ENCODE measurements at places on chromosomes 7 and 10.

- no peak for DNase-seq
These were observed 124.4 kb upstream of the STK17A start for GRCh38 chr7:43458330-43459018.

DNA sequence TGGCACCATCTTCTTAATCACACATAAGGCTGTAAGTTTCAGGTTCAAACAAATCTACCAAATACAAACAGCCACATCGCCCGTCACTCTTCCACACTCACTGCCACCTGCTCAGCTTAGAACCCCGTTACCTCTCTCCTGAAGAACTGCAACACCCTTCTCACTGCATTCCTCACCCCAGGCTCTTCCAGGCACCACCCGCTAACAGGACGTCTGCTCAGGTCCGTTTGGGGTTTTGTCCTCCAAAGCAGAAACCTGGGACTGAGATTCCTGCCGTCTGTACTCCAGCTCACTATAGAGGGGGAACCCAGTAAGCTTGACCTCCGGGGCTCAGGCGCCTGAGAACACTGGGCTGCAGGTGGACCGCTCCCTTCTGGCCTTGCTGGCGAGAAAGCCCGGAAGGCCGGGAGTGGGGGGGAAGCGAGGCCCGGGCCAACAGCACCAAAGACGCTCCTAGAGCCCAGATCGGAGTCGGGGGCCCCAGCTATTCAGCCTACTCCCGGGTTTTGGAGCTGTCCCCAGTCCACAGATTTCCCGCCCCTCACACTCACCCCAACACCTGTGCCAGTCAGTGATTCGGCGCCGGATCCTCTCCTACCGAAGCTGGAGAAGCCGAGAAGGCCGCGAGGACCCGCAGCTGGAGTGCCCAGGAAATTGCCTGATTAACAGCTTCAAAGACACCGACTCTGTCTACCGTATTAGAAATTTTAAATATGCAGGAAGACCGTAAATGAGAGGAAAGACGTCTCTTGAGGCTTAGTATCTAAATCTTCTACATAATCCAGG, at the start of gene AP3M1:
AP3M1 (minus strand) TSS at position 625 of the 786 bp plus-strand sequence. CDS start 12,449 bp downstream, outside the sequence.
- DNase-seq = peak; percentile 64

- no peak for DNase-seq
These were observed 141.9 kb downstream of the JMJD1C start for GRCh38 chr10:63323701-63324494.

DNA sequence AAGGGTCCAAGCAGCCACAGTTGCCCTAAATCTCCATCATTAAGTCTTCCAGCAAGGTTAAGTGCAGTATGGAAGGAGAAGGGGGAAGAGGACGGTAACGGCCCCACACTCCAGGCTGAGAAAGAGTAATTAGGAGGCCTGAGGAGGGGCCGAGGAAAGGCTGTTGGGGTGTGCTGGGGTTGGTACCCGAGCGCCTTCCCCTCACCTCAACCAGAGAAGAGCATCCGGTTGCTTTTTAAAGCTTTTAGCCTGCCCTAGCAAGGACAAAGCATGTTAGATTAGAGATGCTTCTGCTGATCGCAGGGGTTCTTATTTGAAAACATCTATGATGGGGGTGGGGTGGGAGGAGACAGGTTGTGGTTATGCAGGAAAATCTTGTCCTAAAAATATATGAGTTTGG, 9.0 kb upstream of the ZSCAN21 start:
- no peak for DNase-seq

DNA sequence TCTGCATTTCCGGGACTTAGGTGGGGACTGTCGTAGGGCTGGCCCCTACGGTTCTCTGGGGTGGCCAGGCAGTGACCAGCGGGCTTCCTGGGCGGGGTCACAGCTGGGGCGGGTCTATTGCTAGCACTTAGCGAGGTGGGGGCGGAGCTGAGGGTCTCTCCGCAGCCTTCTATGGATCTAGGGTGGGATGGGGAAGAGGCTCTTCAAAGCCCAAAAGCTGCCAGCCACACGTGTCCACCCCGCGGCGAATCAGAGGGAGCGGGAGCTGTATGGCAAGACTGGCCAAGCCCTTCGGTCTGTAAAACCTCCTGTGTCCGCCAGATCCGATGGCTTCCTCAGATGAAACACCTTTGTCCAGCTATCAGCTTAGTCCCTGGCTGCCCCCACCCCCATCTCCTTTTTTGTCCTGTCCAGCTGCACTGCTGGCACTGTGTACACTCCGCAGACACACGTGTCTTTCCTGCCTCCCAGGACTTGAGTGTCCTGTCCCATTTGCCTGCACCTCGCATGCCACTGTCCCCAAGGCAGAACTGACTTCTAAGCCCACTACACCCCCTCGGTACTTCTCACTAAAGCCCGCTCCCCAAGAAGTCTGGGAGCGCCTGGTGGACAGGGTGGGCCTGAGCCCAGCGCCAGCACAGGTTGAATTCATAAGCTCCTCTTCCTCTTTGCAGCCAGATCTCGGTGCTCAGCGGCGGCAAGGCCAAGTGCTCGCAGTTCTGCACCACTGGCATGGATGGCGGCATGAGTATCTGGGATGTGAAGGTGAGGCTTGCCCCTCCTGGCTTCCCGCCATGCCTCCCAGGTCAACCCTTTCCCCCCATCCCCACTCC, 14.8 kb downstream of the PDAP1 start:
- DNase-seq = no peak

DNA sequence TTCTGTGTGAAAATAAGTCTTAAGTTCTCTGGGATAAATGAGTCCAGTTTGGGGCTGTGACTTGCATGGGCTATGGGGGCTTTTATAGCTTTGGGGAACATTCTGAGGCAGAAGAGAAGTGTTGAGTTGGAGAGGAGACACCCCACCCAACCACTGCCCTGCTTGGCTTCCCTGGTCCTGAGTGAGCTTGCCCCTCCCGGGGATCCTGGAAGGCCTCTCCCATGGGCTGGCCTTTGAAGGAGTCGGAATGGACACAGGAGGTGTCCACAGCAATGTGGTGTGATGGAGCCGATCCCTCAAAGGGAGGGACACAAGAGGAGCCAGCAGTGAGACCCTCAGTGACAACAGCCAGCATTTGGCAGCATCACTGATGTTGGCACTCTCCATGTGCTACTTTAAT, 89.8 kb downstream of the GLRX3 start:
- no peak for DNase-seq

GRCh38 chr10:5482016-5482415, 17.4 kb downstream of the CALML5 start:
- no peak for DNase-seq

DNA sequence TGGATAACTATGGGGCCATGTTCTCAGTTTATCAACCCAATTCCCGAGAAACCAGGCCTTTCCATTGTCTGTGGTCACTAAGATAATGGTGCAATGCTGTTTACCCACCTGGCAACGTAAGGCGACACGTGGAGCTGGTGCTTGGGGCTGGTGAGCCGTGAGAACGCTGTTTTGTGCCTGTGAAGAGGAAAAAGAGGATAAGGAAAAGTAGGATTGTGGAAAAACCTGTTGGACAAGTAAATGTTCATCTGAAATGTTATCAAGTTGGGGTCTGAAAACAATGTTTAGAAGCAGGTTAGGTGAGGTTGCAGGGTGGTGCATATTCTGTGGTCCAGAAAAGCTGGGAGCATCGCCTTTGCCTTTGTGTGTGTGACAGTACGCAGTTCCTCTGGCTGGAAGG, 88.5 kb downstream of the PPP1R17 start:
- DNase-seq = no peak

DNA sequence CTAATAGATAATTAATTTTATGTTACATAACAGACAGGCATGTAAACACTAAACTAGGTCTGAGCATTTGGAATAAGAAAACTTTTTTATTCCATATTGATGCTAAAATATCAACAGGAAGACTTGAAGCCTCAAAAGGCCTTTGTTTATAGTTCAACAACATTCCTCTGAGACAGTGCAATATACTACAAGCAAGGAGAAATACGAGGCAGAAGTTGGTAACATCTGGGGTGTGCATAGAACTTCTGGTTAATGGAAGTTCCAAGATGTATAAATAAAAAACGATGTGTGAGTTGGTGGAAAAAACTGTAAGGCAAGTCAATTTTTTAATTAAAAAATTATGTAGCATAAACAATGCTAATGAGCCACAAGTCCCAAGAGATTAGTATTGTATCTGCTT, 139.6 kb downstream of the SKAP2 start:
- DNase-seq = no peak

GRCh38 chr10:130194991-130195645, 58.9 kb downstream of the GLRX3 start:
- DNase-seq = no peak

- no peak for DNase-seq
These were observed 371.7 kb upstream of the NRP1 start for GRCh38 chr10:33706191-33706590.

GRCh38 chr10:11140963-11141362, 123.3 kb downstream of the CELF2 start:
- no peak for DNase-seq

Data from NK-92 treated with Interleukin-12 subunit alpha and Interleukin-12 subunit beta, amount 100 ng/mL, for 24 hours (cell line).